ENCODE measurements at places on chromosomes 1 and 21.

DNA sequence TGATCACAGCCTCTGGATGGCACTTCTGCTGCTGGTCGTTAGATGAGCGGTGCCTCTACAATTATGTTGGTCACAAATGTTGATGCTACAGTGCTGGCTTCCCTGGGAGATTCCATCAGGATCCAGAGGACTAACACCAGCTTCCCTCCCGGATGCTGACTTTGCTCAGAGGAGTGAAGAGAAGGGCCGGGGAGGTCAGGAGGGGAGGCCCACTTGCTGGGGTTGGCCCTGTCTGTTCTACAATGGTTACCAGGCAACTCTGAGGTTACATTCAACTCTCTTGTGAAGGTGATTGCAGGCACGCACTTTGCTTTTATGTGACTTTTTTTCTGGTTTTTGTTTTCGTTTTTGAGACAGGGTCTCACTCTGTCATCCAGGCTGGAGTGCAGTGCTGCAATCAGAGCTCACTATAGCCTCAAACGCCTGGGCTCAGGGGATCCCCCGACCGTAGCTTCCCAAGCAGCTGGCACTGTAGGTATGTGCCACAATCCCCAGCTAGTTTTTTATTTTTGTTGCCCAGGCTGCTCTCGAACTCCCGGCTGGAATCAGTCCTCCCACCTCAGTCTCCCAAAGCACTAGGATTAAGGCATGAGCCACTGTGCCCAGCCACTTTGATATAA, 112.5 kb downstream of the ADSS2 start:
- no peak for DNase-seq

- peak; percentile 32 for DNase-seq
Measured at GRCh38 chr1:56715156-56715555, 70.0 kb downstream of the PRKAA2 start.

GRCh38 chr21:36122977-36123376, 11.9 kb upstream of the CBR3 start:
- no peak for DNase-seq

GRCh38 chr1:22654692-22655091, 1.7 kb downstream of the C1QB start:
- no peak for DNase-seq

DNA sequence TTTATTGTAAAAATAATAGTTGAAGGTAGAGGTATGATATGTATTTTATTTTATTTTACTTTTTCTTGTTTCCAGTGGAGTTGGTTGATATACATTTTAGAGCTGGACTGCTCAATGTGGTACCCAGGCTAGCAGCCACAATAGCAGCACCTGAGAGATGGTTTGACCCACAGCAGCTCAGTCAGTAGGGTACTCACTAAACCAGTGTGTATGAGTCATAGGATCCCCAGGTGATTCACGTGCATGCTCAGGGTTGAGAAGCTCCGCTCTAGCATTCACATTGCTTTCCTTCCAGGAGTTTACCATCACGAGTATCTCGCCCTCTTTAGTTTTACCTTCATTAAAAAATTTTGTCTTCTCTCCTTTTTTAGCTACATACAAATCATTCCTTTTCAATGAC, 96.0 kb upstream of the PAXBP1 start:
- peak; percentile 69 for DNase-seq

DNA sequence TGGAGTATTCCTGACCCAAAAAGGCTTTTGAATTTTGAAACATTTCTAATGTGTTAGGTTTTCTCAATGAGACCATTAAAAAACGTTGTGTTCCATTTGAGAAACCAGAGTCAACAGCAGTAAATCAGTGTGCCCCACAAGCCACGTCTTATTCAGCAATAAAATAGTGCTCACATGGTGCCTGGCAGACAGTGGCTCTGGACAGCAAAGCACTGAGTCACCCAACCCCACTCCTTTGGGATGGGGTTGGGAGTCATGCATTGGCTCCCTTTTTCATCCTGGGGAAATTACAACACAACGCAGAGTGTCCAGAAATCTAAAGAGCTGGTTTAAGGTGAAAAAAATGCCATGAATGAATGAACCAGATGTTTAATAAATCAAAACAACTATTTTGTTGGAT, 46.5 kb downstream of the KCNJ15 start:
- DNase-seq = peak; percentile 86

- DNase-seq = no peak
Measured at GRCh38 chr1:2388004-2388913, 3.1 kb downstream of the MORN1 start.

DNA sequence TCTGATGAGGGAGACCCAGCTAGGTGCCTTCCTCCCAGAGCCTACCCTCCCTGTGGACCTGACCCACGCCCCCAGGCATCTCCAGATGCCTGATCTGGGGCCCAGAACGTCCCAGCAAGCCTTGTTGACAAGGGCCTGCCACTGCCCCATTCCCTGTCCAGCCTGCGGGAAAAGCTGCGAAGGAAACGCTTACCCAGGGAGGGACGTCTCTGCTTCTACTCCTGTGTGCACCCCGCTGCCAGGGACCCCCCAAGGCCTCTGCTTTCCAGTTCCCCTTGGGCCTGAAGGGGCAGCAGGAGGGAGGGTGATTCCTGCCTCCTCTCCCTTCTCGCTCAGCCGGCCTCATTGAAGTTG, 11.6 kb upstream of the CLSTN1 start:
- DNase-seq = no peak

DNA sequence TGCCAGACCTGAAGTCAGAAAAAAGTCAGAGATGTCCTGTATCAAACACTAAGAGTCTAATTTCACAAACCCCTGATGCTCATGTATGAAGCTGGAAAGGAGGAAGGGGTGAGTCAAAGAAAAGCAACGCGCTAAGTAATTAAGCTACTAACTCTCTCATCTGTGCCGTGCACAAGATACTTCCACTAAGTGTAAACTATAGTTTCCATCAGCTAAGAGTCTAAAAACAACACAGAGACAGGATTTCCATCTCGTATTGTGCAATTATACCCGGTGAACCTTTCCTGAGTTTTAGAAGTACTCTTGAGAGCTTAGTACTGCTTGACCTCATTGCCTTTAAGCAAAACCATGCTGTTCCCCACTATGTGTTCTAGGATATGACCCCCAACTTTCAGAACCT, 19.0 kb downstream of the DNALI1 start:
- DNase-seq = no peak
